Sigmoid colon (tissue), 7 donors: ENCODE measurements at places on chromosomes 11 and 22. TPM values are rescaled to one million over a fixed set of nuclear protein-coding genes. Genes with fewer than 3 reads are reported as not detected.
A peak's percentile ranks its signal among the peaks of the same experiment; 100 is the strongest.

GRCh38 chr11:9616858-9617257, 43.4 kb downstream of the WEE1 start:
- peak; percentile 50 for DNase-seq

DNA sequence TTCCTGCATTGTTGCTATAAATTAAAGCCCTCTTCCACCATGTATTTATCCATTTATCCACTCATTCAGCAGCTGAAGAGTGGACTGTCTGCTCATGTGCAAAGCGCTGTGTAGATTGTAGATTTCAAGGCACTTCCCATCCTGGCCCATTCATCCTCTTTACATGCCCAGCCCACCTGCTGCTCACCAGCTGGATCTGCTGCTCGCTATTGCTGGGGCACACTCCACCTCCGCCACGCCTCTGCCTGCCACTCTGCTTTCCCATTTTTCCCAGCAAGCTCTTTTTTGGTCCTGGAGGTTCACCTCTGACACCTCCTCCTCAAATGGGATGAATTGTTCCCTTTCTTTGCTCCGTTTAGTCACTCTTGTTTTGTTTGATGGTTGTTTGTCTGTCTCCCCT, 48.3 kb downstream of the CEP164 start:
- no peak for DNase-seq

The MFNG gene
- total RNA-seq = 15.3 TPM

The OR52R1 gene
- total RNA-seq = not detected

DNA sequence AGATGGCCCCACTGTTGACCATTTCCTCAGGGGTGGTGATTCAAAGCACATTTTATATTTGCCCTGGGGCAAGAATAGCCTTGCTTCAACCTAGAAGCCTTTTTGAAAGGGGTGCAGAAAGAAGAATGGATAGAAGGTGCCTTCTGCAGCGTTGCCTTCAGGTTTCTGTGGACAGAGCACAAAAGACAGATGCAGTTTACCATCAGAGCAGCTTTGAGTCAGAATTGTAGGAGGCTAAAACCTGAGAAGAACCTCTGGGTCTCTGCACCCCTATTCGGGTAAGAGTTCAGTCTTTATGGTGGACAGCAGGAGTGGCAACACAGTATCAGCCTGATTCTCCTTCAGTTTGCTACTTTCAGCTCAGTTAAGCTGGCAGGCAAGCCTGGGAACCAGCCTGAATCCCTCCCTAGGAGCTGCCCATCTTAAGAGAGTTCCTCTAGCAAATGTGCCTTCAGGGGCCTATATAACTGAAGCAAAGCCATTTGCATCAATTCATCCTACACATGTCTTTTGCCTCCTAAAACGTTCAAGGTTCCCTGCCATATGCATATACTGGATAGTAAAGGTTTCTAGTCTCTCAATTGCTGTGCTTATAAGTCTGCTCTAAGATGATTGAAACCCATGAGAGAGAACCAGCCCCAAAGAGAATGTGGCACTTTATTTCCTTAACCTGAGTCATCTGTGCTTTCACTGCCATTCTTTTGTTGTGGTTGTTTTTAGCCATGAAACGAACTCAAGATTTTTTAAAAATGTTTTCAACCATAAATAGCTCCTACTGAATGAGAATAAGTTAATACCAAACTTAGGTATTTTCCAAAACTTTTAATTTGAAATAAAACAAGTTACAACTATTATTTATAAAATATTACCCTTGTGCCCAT, 123.0 kb downstream of the TRIM44 start:
- no peak for DNase-seq

- DNase-seq = no peak
These were observed 4.7 kb downstream of the PRCP start for GRCh38 chr11:82895437-82896091.

The LRRC10B gene
- 1.6 TPM for total RNA-seq

GRCh38 chr11:1117992-1118391, 39.8 kb upstream of the MUC5AC start:
- peak; percentile 53 for DNase-seq

- no peak for DNase-seq
These were observed 766 bp downstream of the APOL2 start for GRCh38 chr22:36238373-36239149.

DNA sequence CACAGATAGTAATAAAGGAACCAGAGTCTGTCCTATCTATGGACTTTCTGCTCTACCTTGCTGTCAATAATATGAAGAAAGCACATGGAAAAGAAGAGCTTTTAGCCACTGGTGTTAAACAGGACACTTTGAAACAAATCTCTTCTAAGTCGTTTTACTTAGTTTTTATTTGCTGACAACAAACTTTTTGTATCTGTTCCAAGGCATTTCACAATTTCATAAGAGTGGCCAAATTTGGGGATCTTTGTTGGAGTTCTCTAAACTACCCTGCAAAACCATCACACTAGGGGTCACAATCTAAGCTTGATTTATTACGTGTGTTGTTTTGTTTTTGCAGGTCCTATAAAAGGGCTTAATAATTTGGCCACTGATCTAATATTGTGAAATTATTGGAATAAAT, 54.4 kb downstream of the BBOX1 start:
- no peak for DNase-seq

The OR8D1 gene
- not detected for total RNA-seq

The QSER1 gene
- 28.5 TPM for total RNA-seq

DNA sequence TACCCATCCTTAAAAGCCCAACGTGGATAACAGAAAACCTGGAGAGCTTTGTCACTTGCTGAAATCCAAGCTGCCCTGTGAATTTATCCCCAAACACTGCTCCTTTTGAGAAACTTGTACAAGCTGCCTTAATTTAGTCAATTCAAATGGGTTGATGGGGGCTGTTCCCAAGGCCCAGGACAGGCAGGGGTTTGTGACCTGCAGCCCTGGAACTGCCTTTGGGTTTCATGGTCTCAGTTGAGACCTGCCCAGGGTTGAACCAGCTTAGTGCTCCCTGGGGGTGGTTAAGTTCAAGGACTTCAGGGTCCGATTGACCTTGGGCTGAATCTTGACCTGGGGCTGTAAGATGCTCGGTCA, 112.1 kb upstream of the OR4B1 start:
- DNase-seq = no peak

DNA sequence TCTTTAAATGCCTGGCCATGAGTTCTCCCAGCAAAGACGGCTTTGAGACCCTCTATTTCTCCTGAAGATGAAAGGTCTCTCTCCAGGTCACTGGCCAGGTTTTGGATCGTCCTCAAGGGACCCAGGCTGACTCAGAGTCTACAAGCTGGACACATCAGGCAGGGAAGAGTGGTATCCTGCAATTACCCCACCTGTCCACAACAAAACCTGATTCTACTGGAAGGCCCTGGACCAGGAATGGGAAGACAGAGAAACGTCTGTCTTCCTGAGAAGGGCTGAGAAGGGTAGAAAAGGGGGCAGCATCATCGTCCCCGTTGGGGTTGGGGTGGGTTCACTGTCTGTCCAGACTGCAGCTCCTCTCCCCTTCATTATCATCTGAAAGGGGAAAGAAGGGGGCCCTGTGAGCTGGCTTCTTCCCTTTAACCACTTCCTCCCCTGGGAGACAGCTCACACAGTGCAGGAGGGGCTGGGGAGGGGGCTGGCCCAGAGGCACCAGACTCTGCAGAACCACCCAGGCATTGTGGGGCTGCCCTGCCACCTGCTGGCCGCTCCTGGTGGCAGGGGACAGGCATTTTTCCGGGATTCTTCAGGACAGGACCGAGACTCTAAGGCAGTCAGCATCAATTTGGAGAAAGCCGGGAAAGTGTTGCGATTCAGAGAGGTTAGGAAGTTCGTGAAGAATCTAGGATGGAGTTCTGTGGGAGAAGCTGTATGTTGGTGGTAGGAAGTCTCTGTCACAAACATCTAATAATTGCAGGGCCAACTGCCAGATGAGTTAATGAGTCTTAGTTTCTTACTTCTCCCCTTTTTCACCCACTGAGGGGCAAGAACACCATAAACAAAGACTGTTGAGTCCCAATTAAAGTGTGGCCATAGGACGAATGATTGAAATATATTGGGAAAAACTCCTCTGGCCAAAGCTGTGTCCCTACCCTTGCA, 57.6 kb downstream of the SYN3 start:
- peak; percentile 76 for DNase-seq

The MMP3 gene
- total RNA-seq = 0.36 TPM

The SPON1 gene
- 10.0 TPM for total RNA-seq

- DNase-seq = no peak
These were observed 17.2 kb downstream of the CLDN25 start for GRCh38 chr11:113796663-113797259.

DNA sequence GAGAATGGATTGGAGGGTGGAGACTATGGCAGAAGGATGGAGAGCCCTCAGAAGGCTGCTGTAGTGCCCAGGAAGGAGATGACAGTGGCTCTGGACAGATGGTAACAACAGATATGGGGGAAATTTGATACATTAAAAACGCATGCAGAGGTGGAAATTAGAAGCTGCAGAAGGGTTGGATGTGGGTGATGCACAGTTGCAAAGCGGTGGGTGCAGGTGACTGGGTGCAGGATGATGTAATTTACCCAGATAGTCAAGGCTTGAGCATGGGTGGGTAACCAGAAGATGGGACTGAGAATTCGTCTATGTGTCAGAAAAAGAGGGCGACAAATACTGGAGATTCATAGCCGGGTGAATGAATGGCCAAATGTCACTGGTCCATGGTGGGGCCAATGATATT, 570.3 kb downstream of the MN1 start:
- no peak for DNase-seq

GRCh38 chr11:820655-821511, 2.2 kb downstream of the PNPLA2 start:
- peak; percentile 88 for DNase-seq

DNA sequence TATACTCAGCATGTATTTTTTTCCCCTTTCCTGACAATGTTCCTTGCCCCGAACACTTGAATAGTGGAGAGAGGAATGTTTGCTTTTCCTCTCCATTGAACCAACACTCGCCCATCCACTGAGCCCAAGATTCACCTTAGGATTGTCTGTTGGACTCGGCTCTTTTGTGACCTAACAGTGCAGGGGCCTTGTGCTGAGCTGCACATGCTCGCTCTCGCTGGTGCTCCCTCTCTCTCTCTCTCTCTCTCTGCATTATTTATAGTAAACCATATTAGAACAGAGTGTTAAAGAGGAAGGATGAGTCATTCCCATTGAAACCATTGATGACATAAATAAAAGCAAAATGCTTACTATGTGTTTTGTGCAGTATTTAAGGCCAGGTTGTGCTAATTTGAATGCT, 20.7 kb downstream of the ZBTB16 start:
- peak; percentile 76 for DNase-seq

The ME3 gene
- total RNA-seq = 25.5 TPM

GRCh38 chr11:128194216-128194615, 393.1 kb downstream of the ETS1 start:
- DNase-seq = no peak

The ADORA2A gene
- 3.6 TPM for total RNA-seq

The ABTB2 gene
- 2.5 TPM for total RNA-seq

GRCh38 chr11:81602508-81602907, 1131.2 kb downstream of the FAM181B start:
- no peak for DNase-seq

The DENND6B gene
- 2.1 TPM for total RNA-seq

- no peak for DNase-seq
These were observed 29.3 kb upstream of the CABP7 start for GRCh38 chr22:29690476-29690875.

DNA sequence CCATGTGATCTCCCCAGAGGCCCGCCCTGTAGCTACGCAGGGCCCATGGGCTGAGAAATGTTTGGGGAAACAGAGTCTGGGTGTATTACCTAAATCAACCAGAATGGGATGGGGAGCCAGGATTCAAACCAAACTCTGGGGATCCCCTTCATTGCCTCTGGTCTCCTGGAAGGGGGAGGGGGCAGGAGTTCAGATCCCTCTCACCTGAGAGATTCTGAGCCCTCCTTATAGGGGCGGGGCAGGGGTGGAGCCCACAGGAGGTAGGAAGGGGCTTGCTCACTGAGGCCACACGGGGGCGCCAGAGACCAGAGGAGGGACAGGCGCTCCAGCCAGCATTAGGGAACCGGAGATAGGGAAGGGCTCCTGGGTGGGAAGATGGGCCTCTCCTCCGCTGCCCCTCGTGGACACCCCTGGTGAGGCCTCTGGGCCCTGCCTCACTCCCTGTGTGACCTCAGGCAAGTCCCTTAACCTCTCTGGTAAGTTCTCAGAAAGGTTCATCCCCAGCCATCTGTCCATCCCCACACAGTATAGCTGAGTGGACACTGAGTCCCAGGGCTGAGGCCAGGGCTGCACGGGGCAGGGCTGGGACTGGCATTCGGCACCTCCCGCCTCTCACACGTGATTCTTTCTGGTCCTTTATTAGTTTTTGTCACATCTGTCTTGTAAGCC, 2.7 kb upstream of the CDC42BPG start:
- peak; percentile 96 for DNase-seq

GRCh38 chr22:41818596-41818995, 14.3 kb upstream of the SREBF2 start:
- no peak for DNase-seq

The YPEL4 gene
- 1.5 TPM for total RNA-seq

The OR6A2 gene
- total RNA-seq = 0.28 TPM

DNA sequence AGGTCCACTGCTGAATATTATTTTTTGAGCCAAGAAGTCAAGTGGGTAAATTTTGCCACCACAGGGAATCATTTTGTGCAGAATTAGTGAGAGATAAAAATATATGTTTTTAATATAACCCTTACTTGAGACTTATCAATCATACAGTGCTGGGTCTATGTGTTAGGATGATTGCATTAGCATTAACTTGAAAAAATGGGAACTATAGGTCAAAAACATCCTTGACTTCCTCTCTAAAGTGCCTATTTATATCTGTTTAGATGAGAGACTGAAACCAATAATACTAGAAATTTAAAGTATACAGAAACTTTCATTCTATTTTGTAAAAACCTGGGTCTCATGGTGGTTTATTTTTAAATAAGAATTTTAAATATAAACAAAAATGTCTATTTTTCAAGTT, 65.1 kb upstream of the CARD18 start:
- no peak for DNase-seq

GRCh38 chr11:95711162-95711944, 78.2 kb downstream of the FAM76B start:
- DNase-seq = peak; percentile 78

- no peak for DNase-seq
These were observed 6.8 kb downstream of the LIF start for GRCh38 chr22:30239488-30240405.

The PANX2 gene
- 3.0 TPM for total RNA-seq

The GLYATL2 gene
- not detected for total RNA-seq
